Nephron progenitor cell (in vitro differentiated cells): ENCODE measurements at places on chromosomes 3 and 15.

DNA sequence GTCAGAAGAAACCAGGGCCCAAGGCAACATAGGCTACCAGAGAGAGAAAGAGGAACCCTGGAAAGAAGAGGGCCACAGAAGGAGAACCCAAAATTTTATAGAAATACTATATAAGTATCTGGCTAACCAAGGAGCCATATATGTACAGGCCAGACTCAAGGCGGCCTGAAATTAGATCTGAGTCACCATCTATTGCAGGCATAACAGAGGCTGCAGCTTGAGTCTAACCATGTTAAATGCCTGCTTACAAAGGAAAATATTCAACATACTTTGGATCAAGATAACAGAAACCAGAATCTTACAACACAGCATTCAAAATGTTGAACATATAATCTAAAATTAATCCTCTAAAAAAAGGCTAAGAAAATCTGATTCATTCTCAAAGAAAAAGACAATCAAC is 23.1 kb downstream of the IGSF11 start:
- DNase-seq = no peak

- no peak for DNase-seq
Observed at GRCh38 chr3:80233576-80233975, 465.8 kb upstream of the ROBO1 start.

- no peak for DNase-seq
Observed at GRCh38 chr15:48905216-48905615, 27.3 kb downstream of the EID1 start.

- DNase-seq = no peak
Observed at GRCh38 chr15:90623854-90624253, 93.3 kb upstream of the BLM start.

- no peak for DNase-seq
Observed at GRCh38 chr15:81859737-81860516, 185.9 kb downstream of the MEX3B start.

DNA sequence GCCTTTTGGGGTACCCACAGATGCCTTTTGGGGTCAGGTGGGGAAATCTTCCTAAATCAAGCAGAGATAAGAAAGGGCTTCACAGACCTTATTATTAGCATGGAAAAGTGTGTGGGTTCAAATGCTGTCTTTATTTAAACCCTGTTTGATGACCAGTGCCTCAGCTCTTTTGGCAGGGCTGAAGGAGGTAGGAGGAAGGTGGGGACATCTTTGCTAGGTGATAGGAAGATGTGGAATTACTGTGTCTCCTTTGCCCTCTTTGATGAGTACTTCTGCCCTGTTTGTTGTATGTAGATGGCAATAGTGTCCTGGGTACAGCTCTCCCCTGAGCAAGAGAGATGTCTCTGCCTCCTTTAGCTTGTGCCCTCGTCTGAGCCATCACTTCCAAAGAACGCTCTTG is 333.3 kb upstream of the ROPN1 start:
- no peak for DNase-seq
